Cerebellar cortex (tissue), 1 donor: ENCODE measurements at places on chromosomes 4 and X.

DNA sequence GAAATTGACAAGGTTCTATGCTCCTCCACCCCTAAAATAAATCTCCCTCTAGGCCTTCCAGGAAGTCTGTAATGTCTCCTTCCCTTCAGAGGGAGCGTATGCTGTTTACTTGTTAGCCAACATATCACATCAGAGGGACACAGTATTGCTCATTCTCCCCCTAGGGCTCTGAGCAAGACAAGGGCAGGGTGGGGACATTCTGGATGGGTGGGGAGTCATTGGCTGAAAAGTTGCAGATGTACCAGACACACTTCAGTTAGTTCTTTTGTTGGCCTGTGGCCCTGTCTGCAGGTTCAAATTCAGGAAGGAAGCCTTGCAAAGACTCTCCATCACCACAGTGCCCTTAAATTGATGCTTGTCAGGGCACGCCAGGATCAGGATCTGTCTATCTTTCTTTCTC is 106.3 kb upstream of the TEX13D start:
- DNase-seq, result no peak

DNA sequence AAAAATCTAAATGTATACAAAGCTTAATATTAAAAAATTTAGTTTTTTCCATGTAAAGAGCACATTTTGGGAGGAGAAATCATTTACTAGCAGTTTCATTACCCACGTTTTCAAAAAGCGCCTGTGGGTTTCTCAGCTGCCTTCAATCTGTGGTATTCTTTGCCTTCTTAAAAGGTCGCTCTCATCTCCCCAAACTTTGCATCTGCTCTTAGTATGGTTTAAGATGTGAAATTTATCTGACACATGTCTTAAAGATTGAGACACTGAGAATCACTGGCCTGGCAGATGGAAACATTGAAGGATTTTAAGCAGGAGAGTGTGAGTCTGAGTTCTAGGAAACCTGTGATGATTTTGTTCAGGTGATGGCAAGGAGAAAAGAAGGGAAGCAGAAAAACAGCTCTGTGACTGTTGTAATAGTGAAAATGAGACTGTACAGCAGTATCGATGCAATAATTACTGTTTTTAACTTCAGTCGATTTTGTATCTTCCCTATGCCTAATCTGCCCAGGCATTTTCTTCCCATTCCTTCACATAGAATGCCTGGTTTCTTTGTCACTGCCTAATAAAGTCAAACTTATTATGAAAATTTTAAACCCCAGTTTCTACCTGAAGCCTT is 75.9 kb downstream of the PAQR3 start:
- peak; percentile 5 for DNase-seq

DNA sequence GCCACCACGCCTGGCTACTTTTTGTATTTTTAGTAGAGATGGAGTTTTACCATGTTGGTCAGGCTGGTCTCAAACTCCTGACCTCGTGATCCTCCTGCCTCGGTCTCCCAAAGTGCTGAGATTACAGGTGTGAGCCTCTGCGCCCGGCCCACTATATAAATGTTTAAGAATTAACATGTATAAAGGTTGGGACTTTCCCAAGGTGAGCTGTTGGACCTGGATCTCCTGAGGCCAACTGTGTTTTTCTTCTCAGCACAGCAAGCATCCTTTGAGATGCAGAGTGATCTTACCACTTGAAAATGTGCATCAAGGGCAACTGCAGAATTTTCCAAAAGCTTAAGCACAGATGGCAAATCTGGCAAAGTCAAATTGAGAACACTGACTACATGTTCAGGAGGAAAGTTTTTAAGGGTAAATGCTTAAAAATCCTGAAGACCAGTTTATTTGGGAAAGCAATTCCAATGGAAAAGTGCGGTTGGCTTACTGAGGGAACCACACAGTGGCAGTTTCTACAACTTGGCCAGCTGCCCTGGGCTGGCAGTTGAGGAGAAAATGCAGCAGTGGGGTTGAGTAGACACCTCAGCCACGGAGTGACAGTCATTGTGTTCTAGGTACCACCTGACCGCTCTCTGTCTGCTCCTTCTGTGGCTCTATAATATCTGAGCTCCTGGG is 168.9 kb downstream of the CBR4 start:
- DNase-seq, result peak; percentile 62

DNA sequence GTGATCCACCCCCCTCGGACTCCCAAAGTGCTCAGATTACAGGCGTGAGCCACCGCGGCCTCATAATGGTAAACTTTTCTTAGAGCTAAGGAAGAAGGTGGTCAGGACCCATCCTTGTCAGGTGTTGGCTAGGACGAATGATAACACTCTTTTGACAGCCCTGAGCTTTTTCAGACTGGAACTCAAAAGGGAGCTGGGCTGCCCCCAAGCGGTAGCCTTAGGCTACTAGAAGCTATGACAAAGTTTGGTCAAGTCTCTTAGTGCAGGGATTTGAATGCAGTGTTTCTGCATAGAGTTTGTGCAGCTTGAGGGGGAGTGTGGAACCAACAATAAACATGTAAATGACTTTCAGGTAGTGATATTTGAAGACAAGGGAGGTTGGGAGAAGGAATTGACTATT is 11.8 kb upstream of the HSD17B10 start:
- peak; percentile 45 for DNase-seq

DNA sequence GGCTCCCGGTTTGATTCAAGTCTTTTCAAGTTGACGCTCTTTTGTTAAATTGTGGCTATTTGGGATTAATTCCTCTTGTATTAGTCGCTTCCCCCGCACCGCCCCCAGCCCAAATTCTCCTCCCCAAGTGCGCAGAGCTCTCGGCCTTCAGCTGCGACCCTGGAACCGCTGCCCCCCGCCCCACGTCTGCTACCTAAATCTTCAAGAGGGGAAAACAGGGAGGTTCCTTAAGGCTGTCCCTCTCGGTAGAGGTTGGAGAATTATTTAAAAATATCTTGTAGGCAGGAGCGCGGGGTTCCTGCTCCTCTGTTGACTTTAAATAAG is 860 bp upstream of the RPS6KA3 start:
- DNase-seq, result no peak

DNA sequence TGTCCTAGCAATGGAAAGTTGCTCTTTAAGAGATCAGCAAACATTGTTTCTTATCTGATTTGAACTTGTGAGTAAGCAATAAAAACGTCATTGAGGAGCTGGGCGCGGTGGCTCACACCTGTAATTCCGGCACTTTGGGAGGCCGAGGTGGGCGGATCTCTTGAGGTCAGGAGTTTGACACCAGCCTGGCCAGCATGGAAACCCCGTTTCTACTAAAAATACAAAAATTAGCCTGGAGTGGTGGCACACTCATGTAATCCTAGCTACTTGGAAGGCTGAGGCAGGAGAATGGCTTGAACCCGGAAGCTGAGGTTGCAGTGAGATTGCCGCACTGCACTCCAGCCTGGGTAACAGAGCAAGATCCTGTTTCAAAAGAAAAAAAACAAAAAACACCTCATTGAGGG is 11.2 kb upstream of the PLAC8 start:
- DNase-seq, result no peak
